ENCODE measurements at places on chromosomes 11 and 22.
A peak's percentile ranks its signal among the peaks of the same experiment; 100 is the strongest.

DNA sequence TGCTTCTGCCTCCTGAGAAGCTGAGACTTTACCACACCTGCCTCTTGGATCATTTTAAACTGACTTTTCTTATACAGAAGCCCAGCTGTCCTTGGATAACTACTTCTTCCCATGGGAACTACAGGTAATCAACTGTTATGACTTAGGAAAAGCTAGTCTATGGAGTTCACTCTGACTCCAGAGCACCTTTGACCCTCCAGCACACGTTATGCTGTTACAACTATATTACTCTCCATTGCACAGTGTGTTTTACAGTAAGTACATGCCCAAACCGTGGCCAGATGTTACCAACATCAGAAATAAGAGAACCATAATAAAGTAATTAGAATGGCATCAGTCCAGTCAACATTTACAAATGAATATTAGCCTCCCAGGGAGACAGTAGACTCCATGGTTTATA, 21.3 kb upstream of the TSG101 start:
- DNase-seq = no peak

- DNase-seq = peak; percentile 72
These were observed 14.2 kb downstream of the OR52A5 start for GRCh38 chr11:5123802-5124521.

- DNase-seq = peak; percentile 93
These were observed 32.0 kb downstream of the TMEM184B start for GRCh38 chr22:38240734-38241252.

DNA sequence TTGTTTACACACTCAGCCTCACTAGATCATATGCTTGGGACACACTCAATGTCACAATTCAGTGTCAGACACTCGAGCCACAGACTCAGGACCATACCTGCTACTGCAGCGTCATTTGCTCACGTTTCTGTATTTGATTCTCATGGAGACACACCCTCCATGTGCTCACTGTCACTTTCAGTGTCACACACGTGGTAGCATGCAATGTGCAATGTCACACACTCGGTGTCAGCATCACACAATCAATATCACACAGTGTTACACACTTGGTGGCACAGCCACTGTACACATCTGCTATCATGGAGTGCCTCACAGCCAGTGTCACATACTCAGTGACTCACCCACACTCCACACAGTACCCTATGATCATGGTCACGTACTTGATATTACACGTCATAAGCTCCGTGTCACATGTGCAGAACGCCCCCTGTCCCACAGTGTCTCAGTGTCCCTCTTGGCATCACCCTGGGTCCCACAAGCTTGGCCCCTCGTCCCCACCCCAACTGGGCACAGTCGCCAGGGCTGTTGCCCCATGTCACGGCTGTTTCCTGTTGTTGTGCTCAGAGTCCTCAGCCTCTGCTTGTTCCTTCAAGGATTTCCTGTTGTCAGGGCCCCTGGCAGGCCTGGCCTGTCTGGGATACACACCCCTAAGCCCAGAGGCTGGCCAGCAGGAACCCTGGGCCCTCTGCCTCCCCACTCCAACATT, 49.6 kb downstream of the PDE2A start:
- DNase-seq = no peak
